Non-pigmented ciliary epithelial cell (primary cell): ENCODE measurements at places on chromosomes 12 and 14.

DNA sequence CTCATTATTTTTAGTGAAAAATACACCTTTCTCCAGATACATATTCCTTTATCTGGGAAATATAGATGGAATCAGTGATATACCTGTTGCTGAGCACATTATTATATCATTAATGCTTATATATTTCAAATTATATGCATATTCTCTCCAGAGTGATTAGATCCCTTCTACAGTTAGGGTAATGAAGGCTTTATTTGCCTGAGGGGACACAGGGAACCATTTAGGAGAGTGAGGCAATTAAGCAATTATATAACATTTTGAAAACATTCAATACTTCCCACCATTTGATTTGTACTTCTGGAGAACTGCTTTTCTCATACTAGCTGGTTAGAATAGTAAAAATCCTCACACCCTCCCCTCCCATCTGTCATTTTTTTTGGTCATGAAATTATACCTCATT, 212.8 kb upstream of the NOVA1 start:
- DNase-seq = no peak

- DNase-seq = no peak
These were observed 216.1 kb downstream of the MSRB3 start for GRCh38 chr12:65494537-65494936.

- DNase-seq = no peak
These were observed 20.0 kb upstream of the CLEC2D start for GRCh38 chr12:9649532-9649940.

GRCh38 chr14:99724939-99725773, 41.1 kb downstream of the CYP46A1 start:
- no peak for DNase-seq

DNA sequence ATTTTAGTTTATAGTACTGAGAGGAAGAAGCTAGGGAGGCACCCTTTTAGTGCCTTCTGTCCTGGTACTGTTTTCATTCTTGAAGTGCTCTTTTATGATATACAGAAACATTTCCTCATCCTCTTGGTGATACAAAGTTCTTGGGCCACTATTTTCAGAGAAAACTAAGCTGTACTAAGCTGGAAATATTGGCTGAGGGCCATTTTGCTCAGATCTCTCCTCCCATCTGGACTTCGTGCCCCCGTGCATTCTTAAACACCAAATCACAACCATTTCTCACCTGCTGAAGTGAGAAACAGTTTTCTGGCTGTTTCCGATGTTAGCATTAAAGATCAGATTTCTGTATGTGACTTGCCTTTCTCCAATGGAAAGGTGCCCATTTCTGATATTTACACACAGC, 158.9 kb downstream of the FBXL14 start:
- DNase-seq = peak; percentile 18

GRCh38 chr12:51388069-51388799, 3.0 kb downstream of the GALNT6 start:
- no peak for DNase-seq

DNA sequence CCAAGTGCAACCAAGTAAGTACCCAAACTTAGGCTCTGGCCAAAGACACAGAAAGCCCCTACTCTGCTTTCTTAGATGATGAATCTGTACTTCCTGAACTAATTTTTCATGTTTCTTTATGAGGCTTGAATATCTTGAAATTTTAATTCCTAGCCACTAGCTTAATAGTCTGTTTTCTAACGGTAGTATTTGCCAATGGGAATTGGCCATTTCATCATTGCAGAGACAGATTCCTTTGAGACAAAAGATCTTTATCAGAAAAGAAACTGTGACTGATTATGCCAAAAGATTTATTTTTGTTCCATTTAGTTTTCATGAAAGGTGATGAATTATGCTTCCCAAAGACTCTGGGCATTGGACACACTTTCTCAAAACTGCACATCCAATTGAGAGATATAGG, 48.7 kb downstream of the DAD1 start:
- DNase-seq = no peak

- peak; percentile 85 for DNase-seq
These were observed 149.5 kb downstream of the ETV6 start for GRCh38 chr12:11798856-11799501.

GRCh38 chr12:18261906-18262305, 588 bp downstream of the PIK3C2G start:
- no peak for DNase-seq

GRCh38 chr12:46369474-46370379, 2.8 kb downstream of the SLC38A2 start:
- DNase-seq = no peak

DNA sequence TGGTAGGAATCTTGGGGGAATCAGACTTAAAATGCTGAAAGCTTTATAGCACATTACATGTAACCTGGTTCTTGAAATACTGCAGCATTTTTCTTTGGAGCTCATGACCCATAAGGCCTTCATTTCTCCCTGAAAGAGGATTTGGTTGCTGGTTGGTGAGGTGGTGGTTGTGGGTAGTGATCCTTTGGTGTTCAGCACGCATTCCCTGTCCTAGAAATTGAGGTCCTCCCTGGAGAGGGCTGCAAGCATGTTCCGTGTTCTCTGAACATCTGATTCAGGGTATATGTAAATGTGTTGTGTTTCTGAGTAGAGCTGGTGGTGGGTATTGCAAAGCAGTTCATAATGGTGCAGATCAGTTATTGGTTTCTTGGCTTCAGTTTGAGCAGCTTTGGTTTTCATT, 2.0 kb downstream of the SCN8A start:
- DNase-seq = no peak

- DNase-seq = no peak
These were observed 406 bp downstream of the IL23A start for GRCh38 chr12:56339158-56339422.

- no peak for DNase-seq
These were observed 60.7 kb upstream of the TBX3 start for GRCh38 chr12:114744691-114745090.

DNA sequence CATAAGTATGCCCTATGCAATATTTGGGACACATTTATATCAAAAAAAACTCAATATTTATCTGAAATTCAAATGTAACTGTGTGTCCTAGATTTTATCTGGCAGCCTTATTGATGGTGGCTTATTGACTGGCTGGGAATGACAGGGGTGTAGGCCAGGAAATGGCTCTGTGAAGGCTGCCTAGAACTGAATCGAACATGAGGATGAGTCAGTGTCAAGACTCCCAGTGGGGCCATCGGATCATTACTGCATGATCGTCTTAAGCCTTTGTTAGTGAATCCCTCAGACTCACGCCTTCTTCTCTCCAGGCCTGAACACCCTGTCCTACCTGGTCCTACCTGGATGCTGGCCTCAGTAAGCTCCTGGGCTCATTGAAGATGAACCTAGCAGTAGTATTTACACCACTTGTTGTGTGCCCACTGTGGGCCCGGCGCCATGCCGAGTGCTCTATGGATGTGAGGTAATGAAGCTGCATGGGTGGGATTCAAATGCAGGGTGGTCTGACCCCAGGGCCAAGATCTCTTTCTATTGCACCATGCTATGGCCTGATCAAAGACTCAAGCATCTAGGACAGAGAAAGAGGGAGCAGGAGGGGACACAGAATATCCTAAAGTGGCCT, 21.0 kb upstream of the FAIM2 start:
- DNase-seq = no peak

DNA sequence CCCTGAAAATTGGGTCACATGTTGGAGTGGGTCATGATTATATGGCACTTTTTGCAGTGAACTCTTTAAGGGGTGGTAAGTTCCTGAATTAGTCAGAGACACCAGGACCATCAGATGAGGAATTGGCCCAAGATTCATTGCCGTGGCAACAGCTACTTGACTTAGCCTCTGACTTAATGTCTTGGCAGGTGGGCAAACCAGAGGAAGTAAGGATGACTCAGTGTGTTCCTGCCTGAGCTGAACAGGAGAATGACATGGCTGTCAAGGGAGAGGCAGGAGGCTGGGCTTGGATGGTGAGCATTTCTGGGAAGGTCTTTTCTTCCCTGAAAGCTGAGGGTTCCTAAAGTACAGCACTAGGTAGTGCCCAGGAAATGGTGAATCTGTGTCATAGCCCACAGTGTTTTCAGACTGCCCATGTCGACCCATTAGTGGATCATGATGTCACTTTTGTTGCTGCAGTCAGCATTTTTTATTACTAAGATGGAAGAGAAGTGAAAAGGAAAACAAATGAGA, 170.1 kb upstream of the PWP1 start:
- peak; percentile 78 for DNase-seq

DNA sequence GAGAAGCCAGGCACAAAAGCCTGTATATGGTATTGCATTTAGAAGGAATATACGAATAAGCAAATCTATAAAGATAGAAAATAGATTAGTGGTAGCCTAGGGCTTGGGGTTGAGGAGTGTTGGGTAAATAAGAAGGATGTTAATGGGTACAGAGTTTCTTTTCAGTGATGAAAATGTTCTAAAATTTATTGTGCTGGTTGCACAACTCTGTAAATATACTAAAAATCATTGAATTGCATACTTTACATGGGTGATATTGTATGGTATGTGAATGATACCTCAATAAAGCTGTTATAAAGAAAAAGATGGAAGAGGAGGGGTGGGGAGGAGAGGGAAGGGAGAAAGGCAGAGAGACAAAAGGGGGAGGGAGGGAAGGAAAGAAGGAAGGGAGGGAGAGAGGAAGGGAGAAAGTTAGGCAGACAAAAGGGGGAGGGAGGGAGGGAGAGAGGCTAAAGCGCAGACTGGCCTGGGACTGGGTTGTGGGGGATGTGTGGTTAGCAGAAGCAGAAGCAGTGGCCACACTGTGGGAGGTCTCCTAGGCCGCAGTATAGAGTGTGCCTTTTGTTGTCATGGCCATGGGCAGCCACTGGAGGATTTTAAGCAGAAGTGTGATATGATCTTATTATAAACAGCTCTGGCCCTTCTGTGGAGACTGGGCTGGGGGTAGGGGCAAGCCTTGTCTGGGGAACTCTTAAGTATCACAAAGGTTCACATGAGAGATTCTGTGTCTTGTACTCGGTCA, 73.6 kb upstream of the ELK3 start:
- DNase-seq = no peak

- DNase-seq = no peak
These were observed 63.4 kb upstream of the IGF1 start for GRCh38 chr12:102543494-102544485.

DNA sequence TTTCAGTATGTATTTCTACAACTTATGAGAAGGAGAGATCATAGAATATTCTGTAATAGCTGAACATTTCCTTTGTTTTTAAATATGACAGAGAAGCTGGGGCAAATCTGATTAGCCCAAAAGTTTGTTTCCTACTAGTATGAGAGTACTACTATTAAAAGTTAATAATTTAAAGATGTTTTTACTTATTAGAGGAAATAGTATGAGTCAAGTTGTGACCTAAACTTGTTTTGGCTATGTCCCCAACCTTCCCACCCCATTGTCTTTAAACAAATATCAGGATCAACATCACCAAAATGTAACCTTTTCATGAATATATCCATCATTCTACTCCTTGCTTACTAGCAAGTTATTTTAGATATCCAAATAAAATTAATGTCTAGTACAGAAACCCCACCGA, 10.5 kb downstream of the GNPNAT1 start:
- no peak for DNase-seq
